ENCODE measurements at places on chromosomes 4 and X.

DNA sequence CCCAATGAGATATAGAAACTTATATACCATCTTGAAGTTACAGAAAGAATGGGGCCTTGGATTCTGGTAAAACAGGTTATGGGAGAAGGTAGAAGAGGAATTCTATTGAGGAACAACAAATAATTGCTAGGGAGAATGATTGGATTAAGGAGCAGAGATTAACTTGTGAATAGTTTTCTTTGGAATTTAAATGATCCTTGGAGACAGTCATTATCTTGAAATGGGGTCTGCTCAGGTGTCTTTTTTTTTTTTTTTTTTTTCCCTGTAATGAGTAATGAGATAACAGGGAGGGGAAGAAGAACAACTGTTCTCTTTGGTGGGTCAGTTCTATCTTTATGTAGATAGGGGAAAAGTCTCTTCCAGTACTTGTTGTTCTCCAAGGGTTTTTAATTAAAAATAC lies 1406.0 kb downstream of the RPA4 start:
- DNase-seq, result no peak

DNA sequence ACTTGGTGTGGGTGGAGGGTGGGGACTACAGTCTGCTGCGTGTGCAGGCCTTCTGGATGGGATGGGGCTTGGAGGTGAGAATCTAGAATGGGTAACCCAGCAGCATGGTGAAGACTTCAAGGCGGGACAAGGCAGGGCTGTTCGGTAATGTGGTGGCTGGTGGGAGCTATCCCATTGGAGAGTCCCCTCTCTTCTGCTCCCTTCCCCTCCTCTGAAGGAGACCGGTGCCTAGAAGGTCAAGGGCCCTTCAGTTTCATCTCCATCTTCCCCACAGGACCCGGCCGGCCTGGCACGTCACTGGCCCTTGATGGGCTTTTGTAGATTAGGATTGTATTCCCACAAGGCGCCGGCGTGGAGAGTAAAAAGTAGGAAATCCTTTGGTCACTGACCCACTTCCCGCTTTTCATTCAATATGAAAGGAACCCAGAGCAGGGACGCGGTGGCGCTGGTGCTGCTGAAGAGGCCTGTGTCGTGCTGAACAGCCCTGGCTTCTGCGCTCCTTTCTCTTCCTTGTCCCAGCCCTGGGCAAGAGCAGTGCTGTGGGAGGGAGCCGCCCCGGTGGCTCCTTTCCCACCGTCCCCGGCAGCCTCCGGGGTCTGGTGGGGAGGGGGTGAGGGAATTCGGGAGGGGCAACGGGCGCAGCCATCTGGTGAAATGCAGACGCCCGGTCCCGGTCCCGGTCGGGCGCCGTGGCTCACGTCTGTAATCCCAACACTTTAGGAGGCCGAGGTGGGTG lies 7.3 kb upstream of the HMGB3 start:
- DNase-seq, result no peak

- DNase-seq, result no peak
Observed at GRCh38 chrX:119673336-119673735, 19.6 kb downstream of the SEPTIN6 start.

DNA sequence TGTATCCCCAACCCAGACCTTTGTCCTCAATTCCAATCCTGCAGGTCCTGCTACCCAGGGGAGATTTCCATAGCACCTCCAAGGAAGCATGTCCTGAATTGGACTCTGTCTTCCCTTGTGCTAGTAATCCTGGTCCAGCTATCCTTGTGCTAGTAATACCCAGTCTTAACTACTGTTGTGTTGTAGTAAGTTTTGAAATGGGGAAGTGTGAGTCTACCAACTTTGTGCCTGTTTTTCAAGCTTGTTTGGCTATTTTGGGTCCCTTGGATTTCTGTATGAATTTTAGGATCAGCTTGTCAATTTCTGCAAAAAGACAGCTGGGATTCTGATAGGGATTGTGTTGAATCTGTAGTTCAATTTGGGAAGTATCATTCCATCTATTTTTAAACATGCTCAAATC lies 51.4 kb downstream of the CD99L2 start:
- DNase-seq, result no peak

- no peak for DNase-seq
Observed at GRCh38 chrX:2523911-2524310, 23.1 kb upstream of the DHRSX start.

DNA sequence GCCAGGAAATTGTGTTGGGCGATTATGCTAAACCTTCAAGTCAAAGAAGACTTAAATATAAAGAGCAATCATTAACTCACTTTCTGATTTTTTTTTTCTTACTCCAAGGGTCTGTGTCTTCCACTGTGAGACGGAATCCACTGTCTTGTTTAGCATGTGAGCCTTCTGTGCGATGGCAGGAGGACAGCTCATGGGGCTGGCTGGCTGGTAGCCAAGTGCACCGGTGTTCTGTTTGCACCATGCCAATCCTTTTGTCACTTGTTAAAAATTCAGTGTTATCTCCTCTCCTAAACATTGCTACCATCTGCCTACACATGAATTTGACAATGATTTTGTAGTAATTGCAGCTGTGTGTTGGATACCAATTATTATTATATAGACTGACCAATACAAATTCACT lies 1056.3 kb upstream of the IGFBP7 start:
- no peak for DNase-seq

DNA sequence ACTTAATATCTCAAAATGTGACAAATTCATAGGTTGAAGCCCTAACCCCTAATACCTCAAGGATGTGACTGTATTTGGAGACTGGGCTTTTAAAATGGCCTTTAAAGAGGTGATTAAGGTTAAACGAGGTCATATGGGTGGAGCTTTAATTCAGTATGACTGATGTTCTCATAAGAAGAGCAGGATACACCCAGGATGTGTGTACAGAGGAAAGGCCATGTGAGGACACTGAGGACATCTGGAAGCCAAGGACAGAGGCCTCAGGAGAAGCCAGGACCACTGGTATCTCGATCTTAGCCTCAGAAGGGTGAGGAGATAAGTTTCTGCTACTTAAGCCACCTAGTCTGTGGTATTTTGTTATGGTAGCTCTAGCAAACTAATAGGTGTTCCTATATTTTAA lies 49.0 kb upstream of the SHISA3 start:
- no peak for DNase-seq

DNA sequence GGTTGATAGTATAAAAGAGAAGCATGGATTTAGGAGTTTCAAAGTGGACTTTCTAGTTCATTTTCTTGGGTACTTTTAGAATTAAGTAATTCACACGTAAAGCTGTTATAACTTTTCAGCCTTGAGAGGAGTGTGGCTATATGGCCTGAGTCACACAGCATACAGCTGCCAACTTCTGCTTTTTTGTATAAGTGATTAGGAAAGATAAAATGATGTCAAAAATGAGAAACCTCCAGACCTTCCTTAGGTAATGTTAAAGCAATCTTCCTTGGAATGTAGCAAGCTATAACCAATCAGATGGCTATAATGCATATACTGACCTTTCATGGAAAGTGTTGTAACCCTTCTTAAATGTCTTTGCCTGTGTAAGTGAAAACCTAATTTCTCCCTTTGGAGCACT lies 39.2 kb downstream of the RAB40AL start:
- DNase-seq, result no peak

- DNase-seq, result no peak
Observed at GRCh38 chr4:128310266-128310697, 22.7 kb upstream of the PGRMC2 start.

DNA sequence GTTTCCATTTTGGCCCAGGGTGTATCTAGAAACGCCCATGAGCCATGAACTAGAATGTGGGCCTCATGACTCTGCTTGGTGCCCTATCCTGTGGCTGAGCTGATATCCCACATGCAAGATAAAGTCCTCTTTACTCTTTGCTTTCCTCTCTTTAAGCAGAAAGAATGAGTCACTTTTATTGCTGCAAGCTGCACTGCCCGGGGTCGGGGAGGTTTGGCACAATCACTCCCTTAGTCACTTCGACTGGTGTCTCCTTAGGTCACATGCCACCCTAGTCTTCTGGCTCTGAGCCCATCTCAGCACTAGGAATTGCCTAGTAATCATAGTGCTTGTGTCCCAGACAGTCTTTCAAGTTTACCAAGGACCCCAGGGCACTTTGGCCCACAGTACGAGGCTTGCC lies 75.1 kb upstream of the CXorf66 start:
- DNase-seq, result no peak
